ENCODE measurements at places on chromosomes 3 and 15.

DNA sequence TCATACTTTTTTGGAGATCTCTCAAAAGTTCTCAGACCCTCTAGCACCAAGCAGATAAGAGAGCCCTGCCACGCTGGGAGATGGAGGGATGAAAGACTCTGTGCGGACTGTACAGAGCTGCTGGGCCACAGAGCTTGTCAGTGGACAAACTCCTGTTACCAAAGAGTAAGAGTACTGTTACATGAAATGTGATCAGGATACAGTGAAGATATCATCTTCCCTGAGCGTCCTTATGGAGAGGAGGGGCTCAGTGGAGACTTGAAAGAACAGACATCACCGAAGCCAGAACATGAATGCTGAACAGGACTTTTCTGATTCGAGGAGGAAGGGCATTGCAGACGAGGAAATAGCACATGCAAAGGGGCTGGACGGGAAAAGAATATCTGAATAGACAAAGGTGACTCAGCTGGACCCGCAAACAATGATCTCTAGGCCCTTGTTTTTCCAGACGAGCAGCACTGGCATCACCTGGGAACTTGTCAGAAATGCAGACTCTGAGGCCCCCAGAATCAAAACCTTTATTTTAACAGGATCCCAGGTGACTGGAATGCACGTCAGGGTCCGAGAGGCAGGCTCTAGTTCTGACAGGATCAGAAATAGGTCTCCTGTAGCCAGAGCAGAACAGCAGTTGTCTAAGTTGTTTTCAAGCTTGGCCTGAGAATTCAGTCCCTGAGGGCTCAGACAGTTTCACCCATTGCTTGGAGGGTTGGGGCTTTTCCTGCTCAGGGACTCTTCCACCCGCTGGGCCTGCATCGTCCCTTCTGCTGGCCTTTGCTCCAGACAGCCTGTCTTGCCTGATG lies 277.9 kb downstream of the RPLP1 start:
- peak; percentile 83 for DNase-seq

- peak; percentile 58 for DNase-seq
Observed at GRCh38 chr3:187183210-187183862, 13.9 kb upstream of the RTP1 start.

- DNase-seq: no peak
Observed at GRCh38 chr15:100264994-100265640, 76.7 kb downstream of the ADAMTS17 start.

DNA sequence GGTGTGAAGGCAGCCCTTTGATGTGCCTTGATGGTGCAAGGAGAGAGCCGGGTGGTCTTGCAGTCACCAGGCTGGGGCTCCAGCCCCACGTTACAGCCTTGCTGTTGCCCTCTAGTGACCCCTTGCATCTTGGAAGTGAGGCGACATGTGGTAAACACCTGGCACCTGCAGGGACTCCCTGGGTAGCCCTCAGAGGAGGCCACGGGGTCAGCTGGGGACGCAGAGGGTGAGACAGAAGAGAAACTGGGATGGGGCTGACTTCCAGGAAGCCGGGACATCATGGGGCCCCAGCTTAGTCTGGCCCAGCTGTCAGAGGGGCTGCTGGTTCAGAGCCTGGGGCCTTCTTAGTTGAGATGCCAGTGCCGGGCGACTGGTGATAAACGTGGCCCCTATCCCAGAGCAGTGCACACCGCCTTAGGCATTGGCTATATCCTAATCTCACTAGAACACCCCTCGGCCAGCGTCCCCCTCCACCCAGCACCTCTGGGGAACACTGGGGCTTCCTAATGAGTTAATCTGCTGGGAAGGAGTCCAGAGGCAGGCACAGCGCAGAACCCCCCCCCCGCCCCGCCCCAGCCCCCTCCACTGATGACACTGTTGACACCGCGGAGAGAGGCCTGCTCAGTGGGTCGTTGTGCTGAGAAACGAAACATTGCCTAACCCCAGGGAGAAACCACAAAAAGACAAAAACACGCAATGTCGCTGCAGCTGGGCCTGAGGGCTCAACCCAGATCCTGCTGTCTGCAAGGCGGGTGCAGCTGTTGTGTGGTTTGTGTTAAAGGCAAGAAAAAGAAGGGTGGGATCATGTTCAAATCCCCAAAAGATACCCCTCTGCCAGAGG lies 60.5 kb upstream of the KLF13 start:
- peak; percentile 43 for DNase-seq

DNA sequence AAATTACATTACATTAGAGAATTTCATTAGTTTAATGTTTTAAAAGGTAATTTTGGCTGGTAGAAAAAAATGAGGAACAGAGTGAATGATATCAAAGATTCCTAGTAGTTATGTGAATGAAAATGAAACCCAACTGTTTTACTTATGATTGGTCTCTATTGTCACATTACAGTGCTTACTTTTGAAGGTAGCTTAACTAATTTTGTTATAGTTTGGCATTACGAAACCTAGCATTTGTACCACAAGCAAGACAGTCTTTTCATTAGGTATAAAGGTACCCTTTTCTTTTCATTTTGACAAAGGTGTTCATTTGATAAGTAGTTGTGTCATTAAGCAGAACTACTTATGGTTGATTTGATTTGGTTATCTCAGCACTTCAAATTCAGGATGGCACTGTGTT lies 6.9 kb downstream of the SELENOT start:
- DNase-seq: no peak

GRCh38 chr15:77517579-77517978 lies 96.9 kb downstream of the HMG20A start:
- peak; percentile 61 for DNase-seq

DNA sequence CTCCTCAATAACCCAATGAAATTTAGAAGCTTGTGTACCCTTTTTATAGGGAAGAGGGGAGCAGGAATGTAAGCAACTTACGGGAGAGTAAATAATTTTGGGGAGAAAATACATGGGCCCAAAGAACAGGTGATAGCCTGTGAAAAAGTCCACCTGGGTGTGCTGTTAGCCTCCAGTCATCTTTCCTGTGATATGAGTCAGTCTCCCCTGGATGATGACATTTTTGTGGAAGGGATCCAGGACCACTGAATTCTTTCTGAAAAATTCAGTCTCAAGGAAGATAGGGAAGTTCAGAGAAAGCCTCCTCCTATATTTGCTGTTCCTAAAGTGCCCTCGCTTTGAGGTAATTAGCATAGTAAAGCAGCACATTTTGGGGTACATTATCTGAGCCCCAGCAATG lies 149.8 kb downstream of the SQOR start:
- no peak for DNase-seq

- DNase-seq: no peak
Observed at GRCh38 chr3:112382543-112383160, 49.7 kb downstream of the CD200 start.

DNA sequence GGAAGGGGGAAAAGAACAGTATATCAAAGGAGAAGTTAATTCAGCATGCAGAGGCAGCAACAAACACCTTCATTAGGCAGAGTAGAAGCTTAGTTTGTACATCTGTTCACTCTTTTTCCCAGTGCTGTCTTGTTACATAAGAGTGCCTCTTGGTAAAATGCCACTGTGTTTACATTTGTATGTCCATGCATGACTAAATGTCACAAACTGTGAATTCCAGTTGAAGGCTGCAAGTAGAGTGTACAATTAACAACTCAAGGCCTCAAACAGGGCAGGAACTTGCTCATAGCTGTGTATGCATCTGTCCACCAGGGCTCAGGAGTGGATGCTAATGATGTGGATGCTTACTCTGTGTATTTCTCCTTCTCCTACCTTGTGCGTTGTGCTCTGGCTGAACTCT lies 214.2 kb upstream of the TPM1 start:
- no peak for DNase-seq

DNA sequence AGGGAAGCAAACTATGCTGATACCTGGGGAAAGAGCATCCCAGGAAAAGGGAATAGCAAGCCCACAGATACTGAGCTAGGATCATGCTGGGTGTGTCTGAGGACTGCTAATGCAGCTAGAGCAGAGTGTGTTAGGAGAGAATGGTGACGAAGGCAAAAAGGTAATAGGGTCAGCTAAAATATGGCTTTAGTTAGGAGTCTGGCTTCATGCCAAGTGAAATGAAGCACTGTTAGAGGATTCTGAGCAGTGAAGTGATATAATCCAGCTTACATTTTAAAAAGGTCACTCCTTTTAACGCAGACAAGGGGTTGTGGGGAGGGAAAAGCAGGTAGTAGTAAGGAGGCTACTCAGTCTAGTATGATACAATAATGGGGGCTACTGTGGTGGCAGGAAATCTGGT lies 30.4 kb downstream of the SECISBP2L start:
- no peak for DNase-seq

GRCh38 chr15:51497806-51498205 lies 124.8 kb downstream of the DMXL2 start:
- no peak for DNase-seq

DNA sequence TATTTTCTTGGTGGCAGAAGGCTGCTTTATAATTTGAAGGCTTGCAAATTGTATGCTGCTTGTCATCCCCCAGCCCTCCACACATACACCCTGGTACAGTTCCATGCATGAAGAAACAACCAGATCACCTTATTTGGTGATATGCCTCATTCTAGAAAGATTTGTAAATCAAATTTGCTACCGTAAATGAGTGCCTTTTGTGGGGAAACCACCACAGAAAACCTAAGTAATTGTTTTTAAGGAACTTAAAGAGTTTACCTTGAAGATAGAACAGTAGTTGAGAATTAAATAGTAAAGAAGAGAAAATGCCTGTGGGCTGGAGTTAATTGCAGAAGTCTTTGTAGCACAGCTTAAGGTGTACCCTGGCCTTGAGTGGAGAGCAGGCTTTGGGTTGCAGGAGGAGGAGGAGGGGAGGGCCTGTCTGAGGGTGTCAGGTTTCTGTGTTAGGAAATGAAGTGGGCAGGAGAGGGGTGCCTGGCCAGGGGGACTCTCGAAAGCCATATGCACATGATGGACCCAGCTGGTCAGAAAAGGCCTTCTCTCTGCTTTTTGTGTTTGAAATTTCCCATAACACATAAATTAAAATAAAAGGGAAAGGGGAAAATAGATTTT lies 6.9 kb downstream of the NIPA2 start:
- peak; percentile 82 for DNase-seq

- no peak for DNase-seq
Observed at GRCh38 chr3:166606988-166607387, 769.8 kb upstream of the BCHE start.

- peak; percentile 71 for DNase-seq
Observed at GRCh38 chr15:75928680-75929608, 25.3 kb downstream of the FBXO22 start.

- no peak for DNase-seq
Observed at GRCh38 chr3:19970327-19970726, 23.4 kb downstream of the RAB5A start.

- DNase-seq: no peak
Observed at GRCh38 chr15:53130943-53131342, 340.8 kb upstream of the ONECUT1 start.

DNA sequence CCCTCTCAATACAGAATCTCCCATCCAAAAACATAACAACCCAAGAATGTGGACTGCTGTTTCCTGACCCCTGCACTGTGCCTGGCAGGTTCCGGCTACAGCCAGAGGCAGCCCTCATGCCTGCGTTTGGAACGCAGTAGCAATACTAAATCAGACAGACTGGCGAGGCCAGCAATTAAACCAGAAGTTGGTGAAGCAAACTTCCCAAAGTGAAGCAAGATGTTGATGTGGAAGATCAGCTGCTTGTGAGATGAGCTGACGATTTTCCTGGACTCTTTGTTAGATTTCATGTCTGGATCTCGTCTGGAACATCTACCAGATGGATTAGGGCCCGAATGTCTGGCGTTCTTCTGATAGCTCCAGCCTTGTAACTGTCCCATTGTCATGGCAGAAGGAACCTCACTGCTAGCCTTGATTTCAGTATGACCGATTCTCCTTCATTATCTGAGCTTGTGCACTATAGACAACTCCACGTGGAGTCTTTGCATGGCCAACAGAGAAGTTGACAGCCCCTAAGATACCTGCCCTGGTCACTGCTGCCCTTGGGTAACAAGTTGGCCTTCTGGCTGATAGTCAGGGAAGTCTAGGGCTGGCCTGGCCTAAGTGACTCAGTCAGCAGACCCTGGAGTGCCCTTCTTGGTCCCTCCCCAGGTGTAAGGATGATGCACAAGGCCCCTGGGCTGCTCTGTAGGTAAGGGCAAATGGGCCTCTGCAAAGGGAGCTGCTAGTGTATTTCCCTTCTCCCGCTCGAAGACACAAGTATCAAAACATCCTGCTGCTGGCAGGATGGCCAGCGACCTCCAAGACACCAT lies 126.5 kb downstream of the ADAMTS17 start:
- DNase-seq: peak; percentile 43

DNA sequence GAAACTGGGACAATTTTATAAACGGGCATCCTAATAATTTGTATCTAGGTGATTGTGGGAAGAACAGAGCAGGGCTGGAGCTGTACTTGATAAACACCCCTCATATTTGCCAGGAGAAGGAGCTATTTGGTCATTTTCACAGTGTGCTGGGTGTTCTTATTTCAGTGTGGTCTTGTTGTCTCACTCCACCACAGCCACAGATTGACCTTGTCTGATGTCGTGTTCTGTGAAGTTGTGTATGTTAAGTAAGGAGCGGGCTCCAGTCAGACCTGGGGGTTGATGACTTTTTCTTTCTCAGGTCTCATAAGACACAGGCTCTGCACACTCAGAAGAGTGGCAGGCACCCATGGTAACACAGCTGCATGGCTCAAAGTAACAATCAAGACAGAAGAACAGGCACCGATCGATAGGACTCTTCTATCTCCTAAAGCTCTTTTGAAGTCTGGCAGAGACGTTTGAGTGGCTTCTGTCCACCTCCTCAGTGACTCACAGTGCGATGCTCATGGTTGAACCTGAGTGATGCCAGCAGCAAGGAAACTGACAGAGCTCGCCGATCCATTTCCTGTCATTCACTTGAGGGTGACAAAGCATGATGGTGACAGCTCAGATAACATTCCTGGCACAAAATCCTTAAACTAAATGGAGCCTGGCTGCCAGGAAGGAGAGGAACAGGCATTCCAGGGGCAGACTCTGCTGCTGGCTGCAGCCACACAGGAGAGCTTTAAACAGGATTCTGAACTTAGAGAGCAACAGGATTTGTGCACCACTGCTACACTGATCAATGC lies 20.8 kb downstream of the DPH3 start:
- peak; percentile 82 for DNase-seq

DNA sequence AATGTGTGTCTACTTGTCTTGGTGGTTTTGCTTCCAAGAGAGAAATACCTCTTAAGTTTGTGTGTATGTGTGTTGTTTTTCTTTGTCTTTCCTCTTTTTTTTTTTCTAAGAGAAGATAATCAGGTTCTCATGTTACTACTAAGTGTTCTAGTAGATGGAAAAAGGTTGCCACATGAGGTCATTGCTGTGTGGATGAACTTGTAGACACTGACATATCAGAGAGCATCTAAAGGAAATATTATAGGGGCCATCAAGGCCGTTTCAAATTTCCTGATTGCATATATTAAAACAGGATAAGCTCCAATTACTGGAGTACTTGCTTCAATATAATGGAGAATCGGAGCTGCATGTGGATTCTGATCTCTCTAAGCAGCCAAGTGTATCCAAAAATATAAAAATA lies 747.5 kb downstream of the NR2F2 start:
- DNase-seq: no peak
